HS-5 (cell line): ENCODE measurements at places on chromosomes 1 and 21.

- DNase-seq: no peak
Measured at GRCh38 chr1:37562984-37563383, 6.2 kb downstream of the DNALI1 start.

DNA sequence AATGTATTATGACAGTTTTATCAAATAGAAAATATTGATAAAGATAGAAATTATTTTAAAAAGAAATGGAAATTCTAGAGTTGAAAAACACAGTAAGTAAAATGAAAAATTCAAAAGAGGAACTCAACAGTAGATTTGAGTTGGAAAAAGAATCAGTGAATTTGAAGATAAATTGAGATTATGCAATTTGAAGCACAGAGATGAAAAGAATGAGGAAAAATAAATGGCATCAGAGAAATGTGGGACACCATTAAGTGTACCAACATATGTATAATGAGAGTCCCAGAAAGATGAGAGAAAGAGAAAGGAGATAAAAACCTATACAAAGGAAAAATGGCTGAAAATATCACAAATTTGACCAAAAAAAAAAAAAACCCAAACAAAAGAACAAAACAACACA, 25.0 kb downstream of the C4BPA start:
- no peak for DNase-seq

GRCh38 chr1:224170748-224171478, 12.1 kb upstream of the DEGS1 start:
- no peak for DNase-seq

DNA sequence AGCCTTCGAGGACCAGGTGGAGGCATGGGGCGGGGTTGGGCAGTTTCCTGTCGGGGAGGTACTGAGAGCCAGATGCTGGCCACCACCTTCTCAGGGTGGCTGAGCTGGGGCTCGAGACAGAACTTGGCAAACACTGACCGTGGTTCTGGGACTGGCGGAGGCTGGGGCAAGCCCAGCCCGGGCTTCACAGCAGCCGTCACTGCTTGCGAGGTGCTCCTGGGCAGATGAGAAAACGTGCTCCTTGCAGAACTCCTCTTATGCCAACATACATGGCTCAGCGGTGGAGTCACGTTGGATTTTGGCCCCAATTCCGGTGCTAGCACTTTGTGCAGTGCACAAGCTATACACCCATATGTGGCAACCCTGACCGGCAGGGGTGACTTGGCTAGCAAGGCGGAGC, 69.2 kb downstream of the RUNX3 start:
- DNase-seq: no peak
